ENCODE measurements at places on chromosomes 1 and 21.

DNA sequence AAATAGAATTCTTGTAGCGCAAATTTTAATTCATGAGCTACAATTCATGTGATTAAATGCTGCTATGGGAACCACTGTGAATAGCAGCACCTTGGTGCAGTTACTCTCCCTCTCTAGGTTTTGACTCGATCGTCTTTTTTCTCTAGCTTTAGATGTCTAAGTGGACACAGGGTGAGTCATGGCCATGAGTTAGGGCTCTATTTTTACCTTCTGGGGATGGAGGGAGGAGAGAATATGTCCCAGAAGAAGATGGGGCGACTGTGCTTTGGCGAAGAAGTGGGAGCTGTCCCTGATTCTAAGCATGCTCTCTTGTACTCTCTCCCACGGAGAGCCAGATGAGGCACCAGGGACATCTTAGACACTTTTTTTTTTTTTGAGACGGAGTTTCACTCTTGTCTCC, 1.6 kb upstream of the OR2B11 start:
- no peak for DNase-seq

GRCh38 chr1:55632906-55633305, 417.7 kb upstream of the USP24 start:
- no peak for DNase-seq

GRCh38 chr1:59556802-59557548, 257.8 kb upstream of the HOOK1 start:
- no peak for DNase-seq

- DNase-seq: no peak
Measured at GRCh38 chr21:32523988-32524719, 61.2 kb downstream of the TCP10L start.

GRCh38 chr1:77538956-77539518, 143.4 kb downstream of the ZZZ3 start:
- DNase-seq: no peak

DNA sequence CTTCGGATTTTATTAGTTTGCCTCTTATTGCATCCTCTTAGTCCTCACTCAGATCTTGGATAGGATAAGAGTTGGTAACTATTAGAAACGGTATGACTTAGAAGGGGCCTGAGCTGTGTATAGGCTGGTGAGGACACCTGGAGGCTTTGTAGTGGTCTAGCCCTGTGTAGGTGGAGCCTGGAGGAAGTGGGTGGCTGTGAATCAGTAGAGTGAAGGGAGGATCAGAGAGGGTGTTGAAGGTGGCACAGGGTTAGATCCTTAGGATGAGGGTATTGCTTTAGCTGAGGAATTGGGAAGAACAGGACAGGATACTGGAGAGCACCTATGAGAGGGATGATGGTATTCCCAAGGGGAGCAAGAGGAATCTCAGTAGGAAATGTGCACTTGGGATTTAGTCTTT, 5.7 kb downstream of the VANGL1 start:
- no peak for DNase-seq

GRCh38 chr1:87151500-87152421, 176.9 kb upstream of the LMO4 start:
- DNase-seq: no peak

DNA sequence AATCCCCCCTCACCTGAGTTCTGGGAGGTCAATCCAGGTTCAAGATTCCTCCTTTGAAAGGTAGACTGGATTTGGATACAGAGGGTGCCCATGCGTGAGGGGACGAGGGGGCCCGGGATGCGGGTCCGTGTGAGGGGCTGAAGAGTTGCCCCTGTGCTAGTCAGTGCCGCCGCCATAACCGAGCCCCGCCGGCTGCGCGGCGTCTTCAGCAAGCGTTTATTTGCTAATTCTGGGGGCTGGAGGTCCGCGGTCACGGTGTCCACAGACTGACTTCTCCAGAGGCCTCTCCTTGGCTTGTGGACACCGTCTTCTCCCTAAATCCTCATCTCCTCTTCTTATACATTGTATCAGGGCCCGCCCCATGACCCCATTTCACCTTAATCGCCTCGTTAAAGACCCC, 20.9 kb upstream of the SAMD11 start:
- DNase-seq: no peak

DNA sequence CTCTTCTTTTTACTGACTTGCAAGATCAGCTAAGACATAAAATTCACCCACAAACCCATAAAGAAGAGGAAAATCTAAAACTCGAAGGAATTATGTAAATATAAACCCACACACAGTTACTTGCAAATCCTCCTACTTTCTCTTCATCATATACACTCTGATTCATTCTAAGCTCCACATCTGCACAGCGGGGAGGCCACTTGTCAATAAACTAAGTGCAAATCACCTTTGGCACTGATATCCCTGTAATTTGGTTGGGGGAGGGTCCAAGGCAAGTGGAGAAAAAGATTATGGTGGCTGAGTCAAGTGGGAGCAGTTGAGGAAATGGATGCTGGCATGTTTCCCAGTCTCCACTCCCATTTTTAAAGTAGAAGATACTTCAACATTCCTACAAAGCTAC, 596.5 kb downstream of the MATN1 start:
- no peak for DNase-seq

Measured in activated CD4-positive, CD25-positive, alpha-beta regulatory T cell (primary cell).